ENCODE measurements at places on chromosomes 4 and X. TPM values are rescaled to one million over a fixed set of nuclear protein-coding genes. Genes with fewer than 3 reads are reported as not detected.

HERC3 gene
- 37.2 TPM for total RNA-seq

STBD1 gene
- 6.8 TPM for total RNA-seq

USP17L24 gene
- total RNA-seq: not detected

S100G gene
- total RNA-seq: not detected

CTAG2 gene
- not detected for total RNA-seq

Measured in hair follicle dermal papilla cell (primary cell).